COLO829 (cell line): ENCODE measurements at places on chromosomes 16 and 17.

DNA sequence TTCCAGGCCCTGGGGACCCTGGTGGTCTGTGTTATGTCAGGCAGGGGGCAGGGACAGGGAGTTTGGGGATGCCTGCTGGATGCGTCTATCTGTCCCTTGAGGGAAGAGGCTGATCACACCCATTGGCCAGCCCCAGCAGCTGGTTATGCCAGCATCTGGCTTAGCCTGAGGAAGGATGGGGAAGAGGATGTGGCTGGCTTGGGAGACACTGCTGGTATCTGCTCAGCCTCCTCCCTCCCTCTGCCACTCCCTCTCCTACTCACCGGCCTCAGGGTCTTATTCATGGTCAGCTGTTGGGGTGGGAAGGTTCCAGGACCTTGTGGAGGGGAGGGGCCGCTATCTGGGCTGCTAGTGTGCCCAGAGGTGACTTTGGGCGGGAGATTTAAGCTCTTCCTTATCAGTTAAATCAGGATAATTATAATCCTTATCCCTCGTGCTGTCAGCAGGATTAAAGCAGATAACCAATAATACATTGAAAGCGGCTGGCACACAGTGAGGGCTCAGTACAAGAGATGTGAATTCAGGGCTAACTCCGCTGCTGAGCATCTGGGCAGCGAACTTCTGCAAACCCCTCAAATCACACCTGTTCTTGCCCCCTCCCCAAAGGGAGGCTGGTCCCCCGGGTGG lies 36.0 kb upstream of the MLKL start:
- DNase-seq = no peak

DNA sequence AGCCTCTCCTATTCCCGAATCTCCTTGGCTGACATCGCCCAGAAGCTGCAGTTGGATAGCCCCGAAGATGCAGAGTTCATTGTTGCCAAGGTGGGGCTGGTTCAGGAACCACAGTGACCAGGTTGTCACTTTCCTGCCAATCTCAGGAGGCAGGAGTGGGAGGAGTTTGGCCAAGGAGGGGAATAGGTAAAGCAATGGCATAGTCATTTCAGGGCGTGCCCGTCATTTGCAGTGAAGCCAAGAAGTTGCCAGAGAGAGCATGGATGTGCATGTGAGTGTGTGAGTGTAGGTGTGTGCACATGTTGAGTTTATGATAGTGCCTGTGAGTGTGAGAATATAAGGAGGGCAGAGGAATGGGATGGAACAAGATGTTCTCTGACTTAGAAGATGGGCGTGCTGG lies 14.8 kb downstream of the PSMD3 start:
- DNase-seq = no peak

DNA sequence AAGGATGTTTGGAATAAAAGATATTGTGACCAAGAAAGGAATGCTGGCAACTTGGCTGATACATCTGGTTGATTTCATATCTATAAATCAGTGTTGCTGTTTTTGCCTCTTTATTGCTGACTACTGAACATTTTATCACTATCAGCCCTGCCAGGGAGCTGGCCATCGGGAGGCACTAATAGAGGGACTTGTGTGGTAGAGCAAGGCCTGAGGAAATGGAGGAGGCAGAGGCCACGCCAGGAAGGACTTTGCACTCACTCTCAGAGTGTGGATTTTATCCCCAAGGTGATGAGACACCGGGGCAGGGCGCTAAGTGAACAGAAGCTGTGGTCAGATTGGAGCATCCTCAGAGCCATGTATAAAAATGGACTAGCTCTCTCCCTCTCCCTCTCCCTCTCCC lies 9.3 kb upstream of the CYB561 start:
- no peak for DNase-seq

GRCh38 chr17:72270273-72270924 lies 149.6 kb downstream of the SOX9 start:
- DNase-seq = no peak

GRCh38 chr16:9203956-9204355 lies 112.5 kb downstream of the HAPSTR1 start:
- no peak for DNase-seq

DNA sequence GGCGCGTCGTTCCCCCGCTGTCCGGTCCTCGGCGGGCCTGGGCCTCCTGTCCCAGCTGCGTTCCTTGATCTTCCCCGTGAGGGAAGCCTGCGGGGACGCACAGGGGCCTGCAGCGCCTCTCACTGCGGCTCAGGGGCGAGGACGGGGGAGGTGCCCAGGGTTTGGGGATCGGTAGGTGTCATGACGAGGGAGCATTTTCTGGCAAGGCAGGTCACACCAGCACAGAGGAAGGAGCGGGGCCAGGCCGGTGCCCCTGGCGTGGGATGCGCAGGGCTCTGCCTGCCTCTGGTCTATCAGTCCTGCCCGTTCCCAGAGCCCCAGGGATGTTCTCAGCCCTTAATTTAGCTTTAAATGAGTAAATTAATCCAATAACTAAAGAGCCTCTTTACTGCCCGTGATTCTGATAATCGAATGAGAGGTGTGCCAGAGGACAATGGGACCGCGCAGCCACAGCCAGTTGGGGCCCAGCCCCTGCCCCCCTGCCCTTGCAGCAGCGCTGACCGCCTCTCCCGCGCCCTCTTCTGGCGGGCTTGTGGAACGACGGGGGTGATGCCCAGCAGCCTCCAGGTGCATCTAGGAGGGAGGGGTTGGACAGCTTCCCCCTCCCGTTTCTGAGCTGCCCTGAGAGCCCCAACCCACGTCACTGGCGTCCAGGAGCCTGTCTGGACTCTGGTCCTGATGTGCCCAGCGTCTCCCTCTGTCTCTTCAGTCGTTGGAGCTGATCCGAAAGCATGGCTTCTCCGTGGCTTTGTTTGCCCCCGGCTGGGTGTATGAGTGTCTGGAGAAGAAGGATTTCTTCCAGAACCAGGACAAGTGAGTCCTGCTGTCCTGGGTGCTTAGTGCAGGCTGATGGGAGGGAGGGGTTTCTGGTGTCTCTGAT lies 7.9 kb downstream of the ENGASE start:
- DNase-seq = peak; percentile 32

GRCh38 chr16:3431779-3432219 lies 11.5 kb downstream of the ZNF597 start:
- peak; percentile 71 for DNase-seq

DNA sequence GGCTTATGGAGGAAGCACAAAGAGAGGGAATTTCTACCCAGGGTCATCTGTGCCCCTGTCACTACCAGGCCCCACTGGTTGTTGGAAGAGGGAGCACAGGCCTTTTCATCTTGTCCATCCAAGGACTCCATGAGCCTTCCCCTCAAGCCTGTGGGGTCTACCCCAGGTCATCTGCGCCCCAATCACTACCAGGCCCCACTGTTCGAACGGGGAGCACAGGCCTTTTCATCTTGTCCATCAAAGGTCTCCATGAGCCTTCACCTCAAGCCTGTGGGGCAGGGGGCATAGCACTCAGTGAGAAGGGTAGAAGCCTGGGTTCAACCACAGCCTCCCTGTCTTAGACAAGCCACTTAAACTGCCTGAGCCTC lies 101.5 kb upstream of the CDH5 start:
- no peak for DNase-seq

DNA sequence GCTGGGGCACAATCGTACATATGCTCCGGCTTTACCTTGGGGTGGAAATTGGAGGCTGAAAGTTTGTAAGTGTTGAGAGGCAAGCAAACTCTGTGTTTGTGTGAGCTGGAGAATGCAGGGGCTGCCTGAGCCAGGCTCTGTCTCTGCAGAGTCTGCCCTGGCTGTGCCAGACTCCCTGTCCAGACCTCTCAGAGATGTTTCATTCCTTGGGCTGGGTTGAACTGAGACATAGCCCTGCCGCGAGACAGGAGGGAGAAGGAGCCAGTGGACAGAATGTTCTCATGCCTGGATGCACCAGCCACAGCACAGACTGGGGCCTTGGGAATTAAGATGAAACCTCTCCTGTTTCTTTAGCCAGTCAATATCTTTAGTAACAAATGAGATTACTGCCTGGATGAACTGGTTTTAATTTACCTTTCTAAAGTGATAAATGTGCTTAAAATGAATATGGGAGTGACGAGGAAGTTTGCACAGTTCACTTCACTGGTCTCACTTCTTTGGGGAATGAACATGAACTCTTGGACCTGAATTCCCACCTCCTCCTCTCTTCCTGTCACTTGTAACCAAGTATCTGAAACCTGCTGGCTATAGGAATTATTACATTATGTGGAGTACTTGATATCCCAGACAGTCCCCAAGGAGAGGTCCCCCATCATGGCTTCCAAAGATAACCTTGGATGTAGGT lies 40.1 kb downstream of the YPEL2 start:
- DNase-seq = no peak

DNA sequence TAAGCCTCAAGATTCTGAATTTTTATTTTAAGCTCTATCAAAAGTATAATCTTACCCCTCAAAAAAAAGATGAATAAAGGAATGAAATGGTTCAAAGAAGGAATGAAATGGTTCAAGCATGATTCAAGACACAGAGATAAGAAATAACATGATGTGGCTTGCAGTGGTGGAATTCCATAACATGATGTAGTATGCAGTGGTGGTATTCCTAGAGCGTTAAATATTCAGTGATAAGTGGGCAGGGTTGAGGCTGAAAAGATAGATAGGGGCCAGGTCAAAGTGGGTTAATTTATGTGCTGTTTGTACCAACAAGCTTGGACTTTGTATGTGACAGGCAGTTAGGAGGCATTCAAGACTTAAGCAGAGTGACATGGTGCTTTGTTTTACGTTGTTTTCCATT lies 29.6 kb downstream of the TNRC6A start:
- no peak for DNase-seq

GRCh38 chr17:67258821-67259468 lies 13.9 kb upstream of the HELZ start:
- DNase-seq = no peak

GRCh38 chr16:13909872-13910303 lies 10.1 kb upstream of the ERCC4 start:
- DNase-seq = no peak

GRCh38 chr17:49361129-49361901 lies 735 bp downstream of the ZNF652 start:
- DNase-seq = no peak

DNA sequence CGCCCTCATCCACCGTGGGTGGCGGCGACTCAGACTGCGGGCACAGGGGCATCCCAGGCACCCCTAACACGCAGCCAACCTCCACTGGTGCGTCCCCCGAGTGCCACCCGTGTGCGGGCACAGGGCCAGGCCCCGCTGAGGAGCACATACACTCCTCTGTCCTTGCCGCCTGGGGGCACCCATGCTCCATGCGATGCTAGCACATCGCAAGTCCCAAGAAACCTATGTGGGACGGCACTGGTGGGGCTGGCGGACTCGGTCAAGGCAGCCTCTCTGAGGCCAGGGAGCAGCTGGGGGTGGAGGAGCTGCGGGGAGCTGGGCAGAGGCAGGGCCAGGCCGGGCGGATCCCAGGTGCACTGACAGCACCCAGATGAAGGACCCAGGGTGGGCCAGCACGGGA lies 4.0 kb downstream of the ZNF598 start:
- no peak for DNase-seq

- DNase-seq = no peak
Observed at GRCh38 chr17:61768405-61768804, 94.9 kb downstream of the BRIP1 start.

DNA sequence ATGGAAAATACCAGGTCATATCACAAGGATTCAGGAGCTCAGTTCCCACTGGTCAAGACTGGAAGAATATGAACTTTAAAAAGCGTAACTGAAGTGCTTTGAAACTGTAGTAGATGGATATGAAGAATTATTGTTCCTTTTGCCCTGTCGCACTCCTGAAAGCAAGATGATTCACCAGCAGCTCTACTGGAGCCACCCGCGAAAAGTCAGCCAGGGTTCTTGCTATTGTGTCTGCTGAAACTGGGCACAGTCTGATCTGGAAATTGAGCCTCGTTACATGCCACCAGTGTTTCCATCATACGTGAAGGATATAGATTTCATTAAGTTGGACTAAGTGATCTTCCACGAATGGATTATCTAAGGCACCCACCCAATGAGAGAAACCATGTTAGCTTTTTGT lies 16.6 kb downstream of the AP2B1 start:
- DNase-seq = no peak

- no peak for DNase-seq
Observed at GRCh38 chr17:36683387-36683786, 82.0 kb downstream of the MRM1 start.

DNA sequence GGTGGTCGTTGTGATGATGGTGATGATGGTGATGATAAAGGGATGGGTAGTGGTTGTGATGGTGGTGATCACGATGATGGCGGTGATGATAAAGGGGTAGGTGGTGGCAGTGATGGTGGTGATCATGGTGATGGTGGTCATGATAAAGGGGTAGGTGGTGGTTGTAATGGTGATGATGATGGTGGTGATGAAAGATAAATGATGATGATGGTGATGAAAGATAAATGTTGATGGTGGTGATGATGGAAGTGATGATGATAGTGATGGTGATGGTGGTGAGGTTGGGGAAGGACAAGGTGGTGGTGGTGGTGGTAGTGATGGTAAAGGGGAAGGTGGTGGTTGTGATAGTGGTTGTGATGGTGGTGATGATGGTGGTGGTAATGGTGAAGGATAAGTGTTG lies 13.9 kb downstream of the CDH5 start:
- DNase-seq = no peak

DNA sequence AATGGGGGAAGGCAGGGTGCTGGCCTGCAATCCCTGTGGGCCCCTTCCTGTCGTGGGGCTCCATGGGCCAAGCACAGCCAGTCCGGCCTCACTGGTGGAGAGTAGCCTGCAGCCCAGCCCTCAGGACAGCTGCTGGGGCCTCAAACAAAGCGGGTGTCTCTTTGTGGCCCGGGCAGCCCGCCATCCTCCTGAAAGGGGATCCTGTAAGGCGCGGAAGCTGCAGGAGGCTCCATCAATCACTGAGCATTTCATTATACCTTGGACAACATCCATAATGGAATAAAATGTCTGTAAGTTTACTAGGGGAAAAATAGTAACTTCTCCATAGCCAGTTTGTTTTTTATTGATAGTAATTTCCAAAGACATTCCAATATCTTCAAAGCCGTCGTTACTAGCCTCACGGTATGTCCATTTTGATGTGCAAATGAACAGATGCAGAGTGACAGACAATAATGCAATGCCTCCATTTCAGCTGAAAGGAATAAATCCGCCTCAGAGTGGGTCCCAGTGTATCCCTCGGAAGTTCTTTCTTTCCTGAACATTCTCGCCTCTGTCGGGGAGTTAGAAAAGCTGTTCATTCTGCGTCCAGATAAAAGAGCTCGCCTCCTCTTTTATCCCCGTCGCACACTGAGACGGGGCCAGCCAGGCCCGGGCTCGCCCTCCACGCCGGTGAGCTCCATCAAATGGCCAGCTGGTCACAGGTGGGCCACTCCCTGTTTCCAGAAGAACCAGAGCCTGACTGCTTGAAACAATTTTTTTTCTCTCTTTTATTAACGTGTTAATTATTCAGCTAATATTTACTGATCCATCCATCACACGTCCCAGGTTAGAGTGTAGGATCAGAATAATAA lies 14.4 kb downstream of the WSCD1 start:
- no peak for DNase-seq

- DNase-seq = no peak
Observed at GRCh38 chr16:21227866-21228265, 5.6 kb upstream of the ANKS4B start.

- DNase-seq = no peak
Observed at GRCh38 chr16:86041807-86042206, 142.8 kb downstream of the IRF8 start.
